ENCODE measurements at places on chromosomes 7 and 10.

- DNase-seq = no peak
Measured at GRCh38 chr10:129601737-129602136, 134.7 kb downstream of the MGMT start.

GRCh38 chr10:123642697-123643096, 23.5 kb upstream of the GPR26 start:
- no peak for DNase-seq

GRCh38 chr7:45050198-45050597, 38.6 kb downstream of the NACAD start:
- no peak for DNase-seq

DNA sequence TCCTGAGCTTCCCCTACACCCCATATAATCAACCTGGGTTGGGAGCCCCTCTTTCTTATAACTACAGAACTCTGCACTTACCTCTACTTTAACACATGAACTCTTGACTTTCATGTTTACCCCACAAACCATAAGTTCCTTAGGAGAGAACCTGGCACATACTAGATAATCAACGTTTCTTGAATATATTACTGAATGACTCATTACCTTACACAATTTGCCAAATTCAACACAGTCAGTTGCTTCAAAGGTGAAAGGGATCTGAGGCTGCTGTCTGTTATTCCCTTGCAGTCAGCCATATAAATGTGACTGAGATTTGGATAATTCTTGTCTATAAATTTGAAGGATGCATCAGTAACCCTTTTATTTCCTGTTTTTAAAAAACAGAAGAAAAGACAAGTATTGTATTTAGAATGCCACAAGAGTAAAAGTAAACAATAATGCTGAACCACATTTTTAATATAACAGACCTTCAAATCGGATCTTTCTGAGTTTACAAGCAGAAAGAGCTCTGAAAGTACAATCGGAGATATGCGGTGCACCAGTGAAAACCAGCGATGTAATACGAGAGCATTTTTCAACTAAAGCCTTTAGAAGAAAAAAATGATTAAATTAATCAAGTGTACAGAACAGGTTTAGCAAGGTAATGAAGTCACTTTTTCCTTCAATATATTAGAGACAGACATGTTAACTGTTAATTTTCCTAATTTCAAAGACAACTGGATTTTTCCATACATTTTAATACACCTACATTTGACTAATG, 29.5 kb upstream of the LRRC17 start:
- DNase-seq = no peak

DNA sequence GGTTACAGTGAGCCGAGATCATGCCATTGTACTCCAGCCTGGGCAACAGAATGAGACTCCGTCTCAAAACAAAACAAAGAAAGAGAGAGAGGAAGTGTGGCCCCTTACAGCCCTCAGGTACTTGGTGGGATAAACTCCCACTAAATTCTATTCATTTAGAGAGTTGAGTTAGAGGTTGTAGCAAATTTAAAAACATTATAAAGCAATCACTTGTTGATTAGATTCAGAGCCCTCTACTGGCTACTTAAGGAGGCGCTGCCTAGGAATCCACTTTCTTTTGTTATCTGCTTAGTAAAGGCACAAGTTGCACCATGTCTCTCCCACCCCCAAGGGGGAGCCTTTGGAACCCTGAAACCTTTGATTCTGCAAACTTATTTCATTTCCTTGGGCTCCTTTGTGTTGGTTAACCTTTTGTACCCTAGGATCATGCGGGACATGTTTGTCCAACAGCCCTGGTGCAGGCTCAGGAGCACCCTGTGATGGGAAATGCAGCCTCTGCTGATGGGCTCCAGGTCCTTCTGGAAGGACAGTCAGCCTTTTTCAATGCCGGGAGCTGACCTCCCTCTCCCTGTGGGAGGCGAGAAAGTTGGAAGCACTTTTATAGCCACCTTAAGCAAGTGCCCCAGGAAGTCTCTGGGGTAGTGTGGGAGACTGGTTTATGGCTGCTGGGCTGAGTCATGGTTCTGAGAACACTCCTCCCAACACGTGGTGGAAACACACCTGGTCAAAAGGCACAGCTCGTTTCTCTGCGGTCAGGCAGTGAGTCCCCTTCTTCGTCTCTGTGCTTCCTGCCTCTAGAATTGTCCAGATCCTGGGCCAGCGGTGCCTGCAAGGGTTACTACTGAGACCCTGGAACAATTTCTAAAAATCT, 2.3 kb downstream of the HKDC1 start:
- DNase-seq = peak; percentile 65
